T follicular helper cell (primary cell): ENCODE measurements at places on chromosomes 13 and 19.

- DNase-seq = no peak
Measured at GRCh38 chr13:25420161-25420560, 48.4 kb downstream of the ATP8A2 start.

DNA sequence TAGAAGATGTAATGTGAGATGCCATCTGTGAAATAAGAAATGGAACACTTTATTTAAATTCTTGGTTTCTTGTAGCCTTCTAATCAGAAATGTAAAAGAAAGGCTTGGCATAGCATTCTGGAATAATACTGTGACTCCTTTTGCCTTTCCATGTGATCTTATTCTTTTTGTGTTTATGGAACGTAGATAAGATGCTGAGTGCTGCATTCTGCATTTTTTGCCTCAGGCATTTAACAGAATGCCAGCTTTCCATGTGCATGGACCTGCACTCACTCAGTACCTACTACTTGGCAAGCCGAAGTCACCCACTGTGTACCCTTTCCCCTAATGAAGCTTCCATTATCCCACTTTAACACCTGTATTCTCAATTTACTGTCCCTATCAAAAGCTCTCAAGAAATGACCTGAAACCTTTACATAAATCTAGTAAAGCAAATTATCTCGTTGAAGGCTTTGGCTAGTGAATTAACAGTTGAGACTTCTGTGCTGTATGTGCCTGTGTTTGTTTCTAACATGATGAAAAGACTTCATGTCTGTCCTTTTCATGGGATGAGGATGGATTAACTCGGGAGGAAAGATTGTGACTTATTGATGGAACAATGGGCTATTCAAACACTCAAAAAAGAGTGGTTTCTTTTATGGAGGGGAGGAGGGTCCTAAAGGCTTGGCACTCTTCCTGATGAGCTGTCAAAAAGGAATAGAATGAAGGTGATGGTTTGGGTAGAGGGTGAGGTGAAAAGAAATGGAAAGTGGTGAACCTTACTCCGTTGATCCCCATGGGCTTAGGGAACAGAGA, 44.7 kb upstream of the FRY start:
- DNase-seq = no peak

- no peak for DNase-seq
Measured at GRCh38 chr13:31944262-31945160, 87.1 kb upstream of the FRY start.

DNA sequence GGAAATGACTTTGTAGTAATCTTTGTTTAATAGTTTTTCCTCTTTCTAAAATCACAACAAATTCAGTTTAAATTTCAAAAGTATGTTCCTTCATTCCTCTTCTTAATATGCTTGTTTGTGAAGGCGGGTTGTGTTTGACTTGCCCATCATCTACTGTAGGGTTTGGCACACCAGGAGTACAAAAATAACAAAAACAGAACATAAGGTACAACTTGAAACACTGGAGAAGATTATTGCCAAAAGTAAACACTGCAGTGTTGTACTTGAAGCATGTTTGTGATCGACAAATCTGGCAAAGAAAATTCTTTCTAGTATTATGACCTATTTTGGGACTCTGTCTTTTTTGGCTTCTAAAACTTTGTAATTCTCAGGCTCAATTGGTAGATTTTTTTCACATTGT, 518.6 kb downstream of the SLITRK5 start:
- DNase-seq = no peak

GRCh38 chr19:38506723-38507550, 73.4 kb downstream of the RYR1 start:
- peak; percentile 91 for DNase-seq

DNA sequence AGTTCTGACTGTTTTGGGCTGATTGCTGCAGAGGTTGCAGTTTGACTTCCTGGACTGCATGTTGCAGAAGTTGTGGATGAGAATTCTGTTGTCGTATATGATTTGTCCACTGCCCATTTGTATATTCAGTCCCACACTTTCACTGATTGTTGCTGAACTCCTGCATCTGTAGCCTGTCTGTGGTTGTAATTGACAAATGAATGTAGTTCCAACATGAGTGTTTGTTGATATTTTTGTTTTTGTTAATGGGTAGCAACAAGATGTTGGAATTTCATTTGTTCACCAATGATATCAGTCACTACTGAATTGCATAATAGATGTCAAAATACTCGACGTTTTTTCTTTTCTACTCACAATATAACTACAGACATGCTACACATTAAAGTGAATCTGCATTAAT, 533.9 kb downstream of the DCT start:
- DNase-seq = no peak

- no peak for DNase-seq
Measured at GRCh38 chr13:77891486-77891885, 27.1 kb downstream of the EDNRB start.

DNA sequence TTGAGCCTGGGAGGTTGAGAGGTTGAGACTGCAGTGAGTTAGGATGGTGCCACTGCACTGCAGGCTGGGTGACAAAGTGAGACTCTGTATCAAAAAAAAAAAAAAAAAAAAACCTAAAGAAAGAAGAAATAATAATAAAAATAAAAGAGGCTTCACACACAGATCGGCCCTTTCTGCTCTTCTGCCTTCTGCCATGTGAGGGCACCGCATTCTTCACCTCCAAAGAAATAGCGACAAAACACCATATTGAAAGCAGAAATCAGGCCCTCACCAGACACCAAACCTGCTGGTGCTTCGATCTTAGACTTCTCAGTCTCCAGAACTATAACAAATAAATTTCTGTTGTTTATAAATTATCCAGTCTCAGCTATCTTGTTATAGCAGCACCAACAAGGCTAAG, 3.0 kb downstream of the ZNF649 start:
- no peak for DNase-seq

GRCh38 chr19:51740356-51740755, 11.3 kb downstream of the FPR1 start:
- no peak for DNase-seq

- no peak for DNase-seq
Measured at GRCh38 chr13:40402931-40403431, 263.5 kb downstream of the FOXO1 start.

DNA sequence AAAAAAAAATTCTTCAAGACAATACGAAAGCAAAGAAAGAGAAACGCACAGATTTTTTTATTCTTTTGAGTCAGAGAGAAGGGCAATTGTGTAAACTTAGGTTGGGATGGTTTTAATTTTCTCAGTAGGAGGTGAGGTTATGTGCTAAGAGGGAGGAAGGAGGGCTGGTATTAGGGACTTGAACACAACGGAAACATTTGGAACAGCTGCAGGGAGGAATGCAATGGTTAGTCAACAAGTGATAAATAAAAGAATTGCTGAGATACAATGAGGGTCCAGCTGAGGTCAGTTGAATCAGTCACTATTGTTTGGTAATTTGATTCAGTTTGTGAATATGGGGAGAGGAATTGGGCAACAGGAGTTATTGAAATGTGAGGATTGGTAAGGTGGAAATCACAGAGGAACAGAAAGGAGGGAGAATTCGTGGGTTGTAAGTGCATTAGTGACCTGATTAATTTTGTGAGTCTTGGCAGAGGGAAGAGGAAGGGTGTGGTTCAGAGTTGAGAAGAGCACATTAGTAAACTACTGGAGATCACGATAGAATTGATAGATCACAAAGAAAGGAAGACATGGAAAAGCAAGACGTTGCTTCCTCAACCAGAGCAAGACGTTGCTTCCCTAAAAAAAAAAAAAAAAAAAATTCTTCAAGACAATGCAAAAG, 499.5 kb upstream of the SPRY2 start:
- no peak for DNase-seq

- DNase-seq = no peak
Measured at GRCh38 chr13:77514336-77514726, 21.2 kb upstream of the SCEL start.

GRCh38 chr13:103514188-103514587, 448.0 kb upstream of the SLC10A2 start:
- no peak for DNase-seq

DNA sequence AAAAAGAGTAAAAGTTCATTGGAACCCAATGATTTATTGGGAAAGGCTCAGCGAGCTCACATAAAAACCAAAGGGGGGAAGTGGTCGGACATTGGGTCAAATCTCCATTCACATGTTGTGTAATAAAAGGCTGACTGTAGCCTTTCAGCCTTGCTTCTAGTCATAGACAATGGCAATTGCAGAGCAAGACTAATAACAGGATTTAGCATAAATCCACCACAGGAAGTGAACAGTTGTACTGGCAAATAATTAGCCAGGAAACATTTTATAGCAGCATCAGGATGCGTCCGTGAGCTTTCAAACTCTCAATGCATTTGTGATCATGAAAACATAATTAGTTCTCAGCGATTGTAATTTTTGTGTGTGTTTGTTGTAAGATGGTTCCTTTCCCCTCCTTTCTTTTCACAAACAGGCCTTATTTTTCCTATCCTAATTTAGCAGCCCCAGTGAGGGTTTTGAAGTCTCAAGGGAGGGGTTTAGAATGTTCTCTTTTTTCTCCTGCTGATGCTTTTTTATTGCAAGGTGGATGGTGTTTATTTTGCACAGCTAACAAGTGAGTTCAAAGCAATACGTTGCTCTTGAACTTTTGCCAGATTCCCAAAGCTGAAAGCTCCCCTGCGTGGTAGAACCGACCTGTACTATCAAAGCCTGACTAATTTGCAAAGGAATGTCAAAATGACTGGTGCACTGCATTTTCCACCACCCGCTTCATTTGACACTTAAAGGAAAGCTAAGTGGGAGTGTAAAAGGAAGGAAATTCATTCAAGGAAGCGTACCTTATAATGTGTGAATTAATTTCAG, 105.6 kb downstream of the SPRY2 start:
- no peak for DNase-seq

DNA sequence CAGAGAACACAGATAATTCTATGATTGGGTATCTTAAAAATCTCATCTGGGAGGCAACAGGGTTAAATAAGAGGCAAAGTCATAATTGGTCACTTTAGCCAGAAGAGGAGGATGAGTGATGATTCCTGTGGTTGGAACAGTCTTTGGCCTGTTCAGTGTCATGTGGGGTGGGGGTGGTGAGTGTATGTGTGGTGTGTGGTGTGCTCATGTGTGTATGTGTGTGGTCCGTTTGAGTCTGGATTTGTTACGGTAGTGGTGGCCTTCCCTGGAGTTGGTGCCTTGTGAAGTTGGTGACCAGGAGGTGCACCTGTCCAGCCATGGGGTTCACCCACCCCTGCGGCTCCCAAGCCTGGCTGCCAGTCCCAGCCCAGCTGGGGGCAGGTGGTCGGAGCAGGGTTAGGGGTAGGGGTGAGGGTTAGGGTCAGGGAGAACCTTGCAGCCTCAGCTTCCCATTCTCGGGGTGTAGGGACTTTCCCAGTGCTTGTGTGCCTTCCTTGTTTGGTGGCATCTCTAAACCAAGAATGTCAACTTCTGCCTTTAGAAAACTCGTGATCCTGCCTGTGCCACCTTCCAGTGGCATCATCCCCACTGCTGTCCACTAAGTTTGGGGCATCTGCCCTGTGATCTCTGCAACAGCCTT, 97.5 kb downstream of the RAB20 start:
- no peak for DNase-seq
